Spleen (tissue), 13 donors: ENCODE measurements at places on chromosomes 5 and 9. TPM values are rescaled to one million over a fixed set of nuclear protein-coding genes. Genes with fewer than 3 reads are reported as not detected.

- H3K36me3 ChIP-seq = no peaks in the 10 kb centered on the region
- H3K27ac ChIP-seq = no peak overlapping the region
- H3K4me3 ChIP-seq = no peak overlapping the region
- H3K27me3 ChIP-seq = no peaks in the 10 kb centered on the region
- DNase-seq = no peak
These were observed 418.6 kb upstream of the TYRP1 start for GRCh38 chr9:12274577-12274976.

Gene SARDH
- 4.5 TPM for total RNA-seq

Gene CD74
- 4,811 TPM for total RNA-seq

DNA sequence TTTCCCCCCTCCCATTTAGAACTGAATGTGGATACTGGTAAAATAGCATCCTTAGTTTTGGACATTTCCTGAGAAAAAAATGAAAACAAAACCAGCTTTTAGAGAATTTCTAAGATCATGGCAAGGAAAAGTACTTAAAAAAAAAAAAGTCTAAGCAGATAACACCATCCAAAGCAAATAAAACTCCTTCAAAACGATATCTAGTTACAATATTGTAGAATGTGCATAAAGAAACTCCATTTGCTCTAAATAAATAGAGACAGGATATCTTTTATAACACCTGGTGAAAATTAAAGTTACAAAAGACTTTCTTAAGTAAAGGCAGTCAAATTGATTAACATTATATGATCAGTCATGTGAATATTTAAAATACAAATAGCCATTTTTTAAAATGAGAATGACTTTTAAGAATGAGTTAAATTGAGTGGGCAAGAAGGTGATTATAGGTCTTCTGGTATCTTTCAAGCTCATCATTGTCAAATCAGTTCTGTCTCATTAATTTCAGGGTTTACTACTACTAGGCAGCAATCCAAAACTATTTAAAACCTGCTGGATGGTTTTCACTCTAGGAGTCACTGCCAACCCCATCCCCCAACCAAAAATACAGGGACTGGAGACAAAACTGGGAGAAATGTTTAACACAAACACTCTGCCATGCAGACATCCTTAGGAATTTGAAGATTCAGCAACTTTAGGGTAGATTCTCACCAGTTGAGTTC lies 382.6 kb downstream of the ADGRV1 start:
- no peak overlapping the region for H3K27ac ChIP-seq
- no peaks in the 10 kb centered on the region for H3K27me3 ChIP-seq
- H3K36me3 ChIP-seq = no peaks in the 10 kb centered on the region

GRCh38 chr5:174581479-174581878 lies 142.9 kb upstream of the MSX2 start:
- H3K4me3 ChIP-seq = no peak overlapping the region
- DNase-seq = no peak
- no peaks in the 10 kb centered on the region for H3K36me3 ChIP-seq
- H3K27ac ChIP-seq = no peak overlapping the region
- H3K4me1 ChIP-seq = no peaks in the 10 kb centered on the region

Gene TPPP
- total RNA-seq = 4.4 TPM

DNA sequence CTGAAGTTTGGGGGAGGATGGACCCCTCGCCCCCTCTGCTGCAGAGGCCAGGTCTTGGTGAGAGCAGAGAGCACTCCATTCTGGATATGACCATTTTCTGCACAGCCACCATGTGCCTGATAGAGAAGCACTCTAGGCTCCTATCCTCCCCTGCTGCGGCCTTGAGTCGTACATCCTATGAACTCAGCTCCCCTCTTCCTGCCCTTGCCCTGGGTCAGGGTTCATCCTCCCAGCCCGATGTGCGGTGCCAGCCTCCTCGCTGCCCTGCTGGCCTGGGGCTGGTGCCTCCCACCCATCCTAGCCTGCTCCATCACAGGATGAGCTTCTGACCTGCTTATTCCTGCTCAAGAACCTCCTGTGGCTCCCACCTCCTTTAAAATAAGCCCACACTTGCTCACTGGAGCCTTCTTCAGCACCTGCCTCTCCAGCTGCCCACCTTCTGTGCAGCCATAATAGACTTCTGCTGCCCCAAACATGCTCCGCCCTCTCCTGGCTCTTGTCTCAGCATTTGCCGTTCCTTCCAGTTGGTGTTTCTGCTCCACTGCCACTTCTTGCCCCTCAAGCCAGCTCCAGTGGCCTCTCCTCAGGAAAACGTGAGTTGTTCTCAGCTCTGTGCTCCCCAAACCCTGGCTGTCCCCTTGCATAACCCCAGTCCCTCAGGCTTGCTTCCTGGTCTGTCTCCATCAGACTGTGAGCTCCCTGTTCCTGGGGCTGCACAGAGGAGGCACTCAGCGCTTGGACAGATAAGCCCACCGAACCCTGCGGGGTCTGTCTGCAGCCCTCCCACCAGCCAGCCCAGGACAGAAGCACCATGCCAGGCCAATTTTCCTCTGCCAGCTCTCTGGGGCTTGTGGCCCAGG lies 22.3 kb upstream of the TTLL11 start:
- H3K4me3 ChIP-seq = no peak overlapping the region
- H3K4me1 ChIP-seq = peaks cover 23% of the 10 kb centered on the region
- DNase-seq = no peak
- no peaks in the 10 kb centered on the region for H3K27me3 ChIP-seq

DNA sequence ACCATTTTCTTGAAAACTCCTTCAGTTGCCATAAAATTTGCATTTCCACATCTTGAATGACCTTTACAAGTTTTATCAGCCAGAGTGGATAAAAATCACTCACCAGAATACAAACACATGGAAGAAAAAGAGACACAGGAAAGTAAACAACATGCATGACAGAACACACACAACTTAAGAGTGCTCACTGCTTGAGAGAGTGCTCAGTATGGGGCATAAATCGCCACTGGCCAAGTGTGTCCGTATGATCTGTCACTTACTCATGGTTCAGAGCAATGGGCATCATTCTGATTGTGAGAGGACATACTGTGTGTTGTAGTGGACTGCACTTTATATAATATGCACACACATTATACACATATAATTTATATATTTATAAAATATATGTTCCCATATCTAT lies 155.6 kb upstream of the NTRK2 start:
- H3K36me3 ChIP-seq = no peaks in the 10 kb centered on the region
- H3K27ac ChIP-seq = no peak overlapping the region
- no peak for DNase-seq
- H3K4me3 ChIP-seq = no peak overlapping the region

DNA sequence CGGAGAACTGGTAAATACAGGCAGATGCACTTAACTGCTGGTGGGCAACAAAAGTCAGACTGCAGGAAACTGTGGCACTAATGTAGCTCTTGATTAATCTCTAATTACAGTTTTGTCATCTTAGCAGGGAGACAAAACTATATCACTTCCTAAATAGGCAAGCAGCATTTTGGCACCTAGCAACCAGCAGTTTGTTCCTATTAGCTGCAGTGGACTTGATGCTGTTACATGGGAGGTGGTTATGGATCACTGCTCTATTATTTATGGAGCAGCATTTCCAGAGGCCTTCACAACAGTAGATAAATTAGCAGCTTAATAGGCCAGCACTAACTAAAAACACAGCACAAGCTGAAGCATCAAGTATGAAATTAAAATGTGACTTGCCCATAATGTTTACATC lies 518.3 kb upstream of the ITGA1 start:
- H3K4me3 ChIP-seq = no peak overlapping the region
- H3K36me3 ChIP-seq = no peaks in the 10 kb centered on the region
- no peak for DNase-seq
- no peaks in the 10 kb centered on the region for H3K27me3 ChIP-seq

- no peaks in the 10 kb centered on the region for H3K27me3 ChIP-seq
- H3K4me1 ChIP-seq = peaks cover 52% of the 10 kb centered on the region
- H3K27ac ChIP-seq = peak overlapping the region; percentile 33
- H3K36me3 ChIP-seq = peaks cover 33% of the 10 kb centered on the region
These were observed 9.8 kb downstream of the BRD3 start for GRCh38 chr9:134057751-134058701.

GRCh38 chr5:51271261-51271660 lies 112.0 kb upstream of the ISL1 start:
- no peaks in the 10 kb centered on the region for H3K36me3 ChIP-seq
- no peaks in the 10 kb centered on the region for H3K27me3 ChIP-seq
- no peak overlapping the region for H3K4me3 ChIP-seq
- H3K4me1 ChIP-seq = no peaks in the 10 kb centered on the region

Gene SLC34A3
- total RNA-seq = not detected

DNA sequence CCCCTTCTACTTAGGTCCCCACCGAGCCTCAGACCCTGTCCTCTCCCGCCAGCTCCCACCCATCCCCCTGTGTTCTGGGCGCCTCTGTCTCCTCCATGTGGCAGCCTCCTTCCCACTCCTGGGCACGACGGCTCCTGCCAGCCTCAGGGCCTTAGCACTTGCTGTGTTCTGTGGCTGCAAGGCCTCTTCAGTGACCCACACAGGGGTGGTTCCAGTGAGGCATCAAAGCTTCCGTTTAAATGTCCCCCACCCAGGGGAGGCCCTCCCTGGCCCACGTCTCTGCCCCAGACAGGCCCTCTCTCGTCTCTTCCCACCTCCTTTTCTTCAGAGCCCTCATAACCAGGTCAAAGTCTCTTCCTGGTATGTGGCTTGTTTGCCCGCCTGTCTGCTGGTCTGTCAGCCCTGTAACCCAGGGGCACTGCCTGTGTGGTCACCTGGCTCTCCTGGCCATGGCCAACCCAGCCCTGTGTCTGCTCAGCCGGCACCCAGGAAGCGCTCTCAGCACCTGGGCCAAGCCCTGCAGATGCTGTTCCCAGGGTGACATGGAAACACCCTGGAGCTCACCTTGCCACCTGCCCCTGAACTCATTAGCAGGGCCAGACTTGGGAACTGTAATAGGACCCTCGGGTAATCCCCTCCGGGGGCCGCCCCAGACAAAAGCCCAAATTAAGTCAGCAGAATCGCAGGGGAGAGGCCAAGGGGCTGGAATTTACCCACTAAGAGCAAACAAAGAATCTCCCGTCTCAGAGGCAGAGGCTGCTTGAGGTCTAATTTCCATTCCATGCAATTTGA lies 33.7 kb downstream of the LHX3 start:
- peaks cover 38% of the 10 kb centered on the region for H3K27me3 ChIP-seq
- no peaks in the 10 kb centered on the region for H3K36me3 ChIP-seq
- no peak for DNase-seq
- no peak overlapping the region for H3K27ac ChIP-seq

GRCh38 chr5:36482812-36483211 lies 123.6 kb upstream of the SLC1A3 start:
- H3K27me3 ChIP-seq = no peaks in the 10 kb centered on the region
- DNase-seq = no peak
- no peak overlapping the region for H3K4me3 ChIP-seq
- H3K36me3 ChIP-seq = no peaks in the 10 kb centered on the region
- H3K27ac ChIP-seq = no peak overlapping the region

DNA sequence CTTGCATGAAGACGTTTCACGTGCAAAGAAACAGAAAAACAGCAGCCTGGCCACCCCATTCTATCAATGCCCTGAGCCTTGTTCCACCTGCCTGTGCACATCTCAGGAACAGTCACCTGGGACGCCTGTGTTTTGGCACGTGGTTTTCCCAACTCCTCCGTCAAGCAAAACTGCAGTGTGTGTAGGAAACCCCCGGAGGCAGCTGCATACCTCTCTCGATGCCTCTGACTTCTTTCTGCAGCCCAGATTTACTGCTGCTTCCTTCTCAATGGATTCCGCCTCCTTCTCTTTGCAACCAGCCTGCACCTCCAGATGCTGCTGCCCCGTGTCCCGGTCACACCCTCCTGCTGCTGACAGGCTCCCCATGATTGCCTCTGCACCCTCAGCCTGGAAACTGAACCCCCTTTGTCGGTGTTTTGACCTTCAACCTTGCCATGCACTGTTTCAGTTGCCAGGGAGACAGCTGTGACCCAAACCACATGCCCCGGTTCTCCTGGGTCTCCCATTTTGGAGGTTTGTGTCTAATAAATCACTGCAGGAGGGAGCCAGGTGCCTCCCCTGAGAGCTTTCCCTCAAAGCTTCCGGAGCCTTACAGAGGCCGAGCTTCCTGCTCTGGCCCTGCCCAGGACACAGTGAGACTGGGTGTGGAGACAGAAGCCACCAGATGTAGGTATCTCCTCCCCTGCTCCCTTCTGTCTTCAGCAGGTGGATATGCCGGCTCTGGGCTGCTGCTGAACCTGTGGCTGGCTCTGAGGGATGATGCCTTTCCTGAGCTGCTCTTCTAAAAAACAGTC lies 395.5 kb upstream of the IRX1 start:
- no peaks in the 10 kb centered on the region for H3K4me1 ChIP-seq
- no peak for DNase-seq
- no peak overlapping the region for H3K4me3 ChIP-seq
- H3K36me3 ChIP-seq = no peaks in the 10 kb centered on the region
- peaks cover 61% of the 10 kb centered on the region for H3K27me3 ChIP-seq

DNA sequence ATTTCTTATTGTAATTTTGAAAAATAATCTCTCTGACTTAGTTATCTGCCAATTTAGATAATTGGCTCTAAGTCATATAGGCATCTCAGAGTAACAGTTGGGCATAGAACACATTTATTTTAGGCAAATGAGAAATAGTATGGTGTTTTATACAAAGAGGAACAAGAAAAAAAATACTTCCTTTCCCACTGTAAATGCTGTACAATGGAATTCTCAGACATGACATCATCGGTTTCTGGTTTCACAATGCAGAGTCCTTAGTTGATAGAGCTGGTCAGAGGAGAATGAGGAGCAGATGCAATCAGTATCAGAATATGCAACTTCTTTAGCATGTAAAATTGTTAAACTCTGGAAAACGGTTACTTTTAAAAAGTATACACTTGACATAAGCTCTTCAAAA lies 49.4 kb downstream of the PLK2 start:
- H3K27me3 ChIP-seq = no peaks in the 10 kb centered on the region
- H3K27ac ChIP-seq = no peak overlapping the region
- no peaks in the 10 kb centered on the region for H3K4me1 ChIP-seq
- no peak overlapping the region for H3K4me3 ChIP-seq
- H3K36me3 ChIP-seq = no peaks in the 10 kb centered on the region

DNA sequence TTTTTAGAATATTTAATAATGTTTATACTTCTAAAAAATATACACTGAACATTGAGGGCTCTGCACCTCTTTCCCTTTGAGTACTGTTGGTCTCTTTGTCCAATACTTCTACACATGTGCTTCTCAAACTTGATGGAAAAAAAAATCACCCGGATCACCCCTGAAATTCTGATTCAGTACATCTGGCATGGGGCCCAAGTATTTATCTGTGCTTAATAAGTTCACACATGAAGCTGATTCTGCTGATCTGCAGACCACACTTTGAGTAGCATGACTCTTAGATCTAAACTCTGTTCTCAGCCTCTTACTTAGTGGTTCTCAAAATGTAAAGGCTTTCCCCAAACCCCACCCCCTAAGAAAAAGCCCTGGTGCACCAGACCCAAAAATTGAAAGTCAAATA lies 12.0 kb downstream of the RUSC2 start:
- no peaks in the 10 kb centered on the region for H3K36me3 ChIP-seq
- no peaks in the 10 kb centered on the region for H3K27me3 ChIP-seq
- H3K27ac ChIP-seq = no peak overlapping the region
- no peak overlapping the region for H3K4me3 ChIP-seq

- H3K4me3 ChIP-seq = peak overlapping the region; percentile 64
- peaks cover 96% of the 10 kb centered on the region for H3K4me1 ChIP-seq
- no peaks in the 10 kb centered on the region for H3K27me3 ChIP-seq
- no peak for DNase-seq
These were observed 12.8 kb downstream of the AKNA start for GRCh38 chr9:114374936-114375335.
